ENCODE measurements at places on chromosomes 1 and 21. TPM values are rescaled to one million over a fixed set of nuclear protein-coding genes. Genes with fewer than 3 reads are reported as not detected.

- no peak for DNase-seq
- H3K36me3 ChIP-seq = no peaks in the 10 kb centered on the region
- no peak overlapping the region for H3K4me3 ChIP-seq
- H3K4me1 ChIP-seq = peaks cover 73% of the 10 kb centered on the region
- no peaks in the 10 kb centered on the region for H3K27me3 ChIP-seq
These were observed 67.8 kb downstream of the SIK1 start for GRCh38 chr21:43358940-43359822.

DNA sequence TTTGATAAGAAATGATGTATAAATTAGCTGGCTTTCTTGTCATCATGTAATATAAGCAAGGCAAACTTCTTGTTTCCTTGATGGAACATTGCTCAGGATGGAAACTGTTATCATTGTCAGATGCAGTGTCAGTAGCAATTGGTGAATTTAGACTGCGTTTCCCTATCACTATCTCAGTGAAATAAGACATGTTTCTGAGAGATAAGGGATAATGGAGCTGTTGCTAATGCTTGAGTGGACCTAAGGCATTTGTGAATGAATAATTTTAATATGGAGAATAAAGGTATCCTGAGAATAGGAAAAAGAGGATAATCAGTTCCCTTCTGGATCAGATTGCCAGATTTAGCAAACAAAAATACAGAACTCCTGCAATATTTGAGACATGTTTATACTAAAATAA, 160.9 kb downstream of the HLX start:
- H3K27ac ChIP-seq = no peak overlapping the region
- no peaks in the 10 kb centered on the region for H3K36me3 ChIP-seq
- DNase-seq = no peak
- peaks cover 18% of the 10 kb centered on the region for H3K4me1 ChIP-seq
- H3K27me3 ChIP-seq = no peaks in the 10 kb centered on the region
- no peak overlapping the region for H3K4me3 ChIP-seq

DNA sequence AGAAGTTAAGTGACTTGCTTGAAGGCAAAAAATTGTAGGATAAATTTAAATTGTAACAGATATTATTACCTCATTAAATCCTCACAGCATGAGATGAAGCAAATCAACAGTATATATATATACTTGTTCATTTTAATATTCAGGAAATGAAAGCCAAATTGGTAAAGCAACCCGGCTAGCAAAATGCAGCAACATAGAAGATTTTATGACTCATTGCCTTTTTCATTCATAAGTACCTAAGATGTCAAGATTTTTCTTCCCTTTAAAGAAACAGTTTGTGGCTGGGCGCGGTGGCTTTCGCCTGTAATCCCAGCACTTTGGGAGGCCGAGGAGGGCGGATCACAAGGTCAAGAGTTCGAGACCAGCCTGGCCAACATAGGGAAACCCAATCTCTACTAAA, 190.5 kb upstream of the NRIP1 start:
- no peak overlapping the region for H3K27ac ChIP-seq
- no peak overlapping the region for H3K4me3 ChIP-seq
- peaks cover 6% of the 10 kb centered on the region for H3K27me3 ChIP-seq
- H3K36me3 ChIP-seq = no peaks in the 10 kb centered on the region
- H3K4me1 ChIP-seq = no peaks in the 10 kb centered on the region

- H3K4me3 ChIP-seq = no peak overlapping the region
- no peaks in the 10 kb centered on the region for H3K4me1 ChIP-seq
- no peak overlapping the region for H3K27ac ChIP-seq
- no peaks in the 10 kb centered on the region for H3K27me3 ChIP-seq
- H3K36me3 ChIP-seq = peaks cover 26% of the 10 kb centered on the region
These were observed 148.4 kb downstream of the GPATCH2 start for GRCh38 chr1:217482356-217483102.

The GFI1 gene
- 1.2 TPM for total RNA-seq

- no peak overlapping the region for H3K27ac ChIP-seq
- peaks cover 7% of the 10 kb centered on the region for H3K27me3 ChIP-seq
- no peaks in the 10 kb centered on the region for H3K4me1 ChIP-seq
- DNase-seq = no peak
These were observed 243.4 kb downstream of the TRABD2B start for GRCh38 chr1:47753808-47754207.

All from activated B cell treated with CpG ODN at 0.5 μM for 24 hours (primary cell).